SK-MEL-5 (cell line): ENCODE measurements at places on chromosomes 16 and 17. TPM values are rescaled to one million over a fixed set of nuclear protein-coding genes. Genes with fewer than 3 reads are reported as not detected.

SCNN1G gene
- total RNA-seq = not detected in 2 replicates

KRTAP3-2 gene
- total RNA-seq = not detected in 2 replicates

EXOC3L1 gene
- total RNA-seq = not detected in 2 replicates

KRT14 gene
- total RNA-seq = not detected in 2 replicates

PTX4 gene
- not detected in 2 replicates for total RNA-seq

KRT33A gene
- not detected in 2 replicates for total RNA-seq

C1QL1 gene
- total RNA-seq = 3.8 and 5.0 TPM in 2 replicates

CCDC200 gene
- not detected in 2 replicates for total RNA-seq

MYH8 gene
- not detected in 2 replicates for total RNA-seq

DNA sequence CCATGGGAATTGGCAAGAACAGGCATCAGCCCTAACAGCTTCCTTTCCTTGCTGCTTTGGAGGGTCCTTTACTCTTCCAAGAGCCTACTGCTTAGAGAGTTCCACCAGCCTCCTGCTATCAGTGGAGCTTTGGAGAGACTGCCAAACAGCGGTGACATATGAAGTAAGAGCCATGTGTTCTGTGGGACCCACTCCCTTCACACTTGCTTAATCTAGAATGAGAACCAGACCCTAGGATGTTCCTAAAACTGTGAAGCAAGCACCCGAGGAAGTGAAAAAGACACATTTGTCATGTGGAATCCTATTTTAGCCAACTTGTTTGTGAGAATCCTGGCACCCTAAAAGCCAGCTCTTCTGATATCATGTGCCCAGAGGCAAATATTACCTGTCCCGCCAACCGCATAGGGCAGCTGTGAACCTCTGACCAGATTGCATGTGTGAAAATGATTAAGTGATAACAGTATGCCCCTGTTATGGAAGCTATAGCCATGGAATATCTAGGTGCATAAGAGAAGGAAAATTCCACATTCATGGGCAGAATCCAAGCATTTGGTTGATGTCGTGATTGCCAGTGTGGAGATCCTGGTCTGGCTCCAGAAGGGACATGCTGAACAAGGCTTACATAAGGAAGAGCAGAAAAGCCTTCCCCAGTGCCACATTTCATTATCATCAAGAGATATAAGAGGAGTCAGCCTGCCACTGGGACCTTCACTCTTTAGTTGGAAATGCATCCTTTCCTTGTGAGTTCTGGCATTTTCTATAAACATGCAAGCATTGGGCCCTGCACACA, 18.7 kb downstream of the RCVRN start:
- DNase-seq = no peak

- DNase-seq = no peak
Measured at GRCh38 chr17:12993631-12994030, 24.2 kb downstream of the ELAC2 start.

DNA sequence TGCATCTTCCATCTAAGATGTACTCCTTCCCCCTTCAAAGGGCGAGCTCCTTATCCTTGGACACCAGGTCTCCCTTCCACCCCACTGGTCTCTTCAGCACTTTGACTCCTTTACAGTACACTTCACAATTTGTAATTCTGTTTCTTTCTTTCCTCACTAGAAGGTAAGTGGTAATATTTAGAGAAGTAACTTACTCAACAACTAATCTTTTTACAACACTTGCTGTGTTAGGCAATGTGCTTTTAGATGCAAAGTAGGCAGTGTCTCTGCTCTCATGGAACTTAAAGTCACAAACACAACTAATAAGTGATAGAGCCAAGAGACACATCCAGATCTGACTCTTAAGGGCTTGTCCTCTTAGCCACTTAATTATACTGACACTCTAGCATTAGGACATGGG, 6.4 kb downstream of the SIAH1 start:
- DNase-seq = no peak

- DNase-seq = no peak
Measured at GRCh38 chr17:81807839-81808238, 3.9 kb downstream of the GCGR start.

DNA sequence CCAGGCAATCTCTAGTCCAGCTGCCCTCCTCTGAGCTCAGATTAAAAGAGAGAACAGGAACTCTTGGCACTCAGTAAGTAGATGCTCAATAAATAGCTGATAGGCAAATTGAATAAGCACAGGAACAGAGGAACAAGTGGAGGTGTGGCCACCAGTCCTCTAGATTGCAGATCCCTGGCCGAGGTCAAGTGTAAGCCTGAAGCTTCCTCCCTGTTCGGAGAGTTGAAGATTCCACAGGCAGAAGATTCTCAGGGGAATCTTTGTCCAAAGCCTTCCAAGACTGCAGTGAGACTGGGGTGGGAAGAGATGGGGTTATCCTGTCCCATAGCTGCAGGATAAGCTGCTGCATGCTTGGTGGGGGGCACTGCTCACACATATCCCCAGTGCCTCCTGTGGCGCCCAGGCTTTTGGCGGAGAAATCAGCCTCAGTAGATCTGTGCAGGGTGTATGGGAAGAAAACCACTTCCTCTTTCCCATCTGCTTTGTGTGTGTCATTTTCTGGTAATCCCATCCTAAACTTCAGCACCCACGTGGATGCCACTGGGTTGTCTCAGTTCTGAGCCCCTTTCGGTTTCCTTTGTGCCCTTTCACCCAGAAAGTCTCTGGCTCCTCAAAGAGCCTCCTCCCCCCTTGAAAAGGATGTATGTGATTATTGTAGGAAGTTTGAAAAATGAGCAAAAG, 12.1 kb downstream of the CD300A start:
- no peak for DNase-seq

DNA sequence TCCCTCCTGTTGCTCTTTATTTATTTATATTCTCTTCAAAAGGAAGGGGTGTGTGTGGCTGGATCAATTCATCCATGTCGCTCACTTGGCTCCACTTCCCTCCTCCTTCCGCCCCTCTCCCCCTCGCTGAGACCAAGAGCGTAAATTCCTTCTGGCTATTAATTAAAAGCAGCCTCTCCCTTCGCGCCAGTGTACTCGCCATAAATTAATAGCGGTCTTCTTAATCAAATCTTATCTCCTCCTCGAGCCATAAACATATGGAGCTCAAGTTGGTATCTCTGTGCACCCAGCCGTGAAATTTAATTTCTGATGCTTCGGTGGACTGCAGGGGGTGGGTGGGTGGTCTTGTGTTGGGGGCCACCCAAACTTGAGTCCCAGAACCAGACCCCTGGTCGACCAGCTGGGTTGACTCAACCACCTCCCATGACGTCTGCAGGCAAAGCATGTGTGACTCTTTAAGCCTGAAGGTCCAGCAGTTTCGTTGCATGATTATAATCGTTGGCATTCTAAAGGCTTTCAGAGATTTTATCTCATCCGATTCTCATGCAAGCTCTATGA, 57.9 kb downstream of the SDK2 start:
- no peak for DNase-seq

- peak; percentile 66 for DNase-seq
Measured at GRCh38 chr17:81040791-81041337, 5.9 kb downstream of the BAIAP2 start.

GRCh38 chr17:35129154-35129972, 7.9 kb downstream of the FNDC8 start:
- no peak for DNase-seq

DNA sequence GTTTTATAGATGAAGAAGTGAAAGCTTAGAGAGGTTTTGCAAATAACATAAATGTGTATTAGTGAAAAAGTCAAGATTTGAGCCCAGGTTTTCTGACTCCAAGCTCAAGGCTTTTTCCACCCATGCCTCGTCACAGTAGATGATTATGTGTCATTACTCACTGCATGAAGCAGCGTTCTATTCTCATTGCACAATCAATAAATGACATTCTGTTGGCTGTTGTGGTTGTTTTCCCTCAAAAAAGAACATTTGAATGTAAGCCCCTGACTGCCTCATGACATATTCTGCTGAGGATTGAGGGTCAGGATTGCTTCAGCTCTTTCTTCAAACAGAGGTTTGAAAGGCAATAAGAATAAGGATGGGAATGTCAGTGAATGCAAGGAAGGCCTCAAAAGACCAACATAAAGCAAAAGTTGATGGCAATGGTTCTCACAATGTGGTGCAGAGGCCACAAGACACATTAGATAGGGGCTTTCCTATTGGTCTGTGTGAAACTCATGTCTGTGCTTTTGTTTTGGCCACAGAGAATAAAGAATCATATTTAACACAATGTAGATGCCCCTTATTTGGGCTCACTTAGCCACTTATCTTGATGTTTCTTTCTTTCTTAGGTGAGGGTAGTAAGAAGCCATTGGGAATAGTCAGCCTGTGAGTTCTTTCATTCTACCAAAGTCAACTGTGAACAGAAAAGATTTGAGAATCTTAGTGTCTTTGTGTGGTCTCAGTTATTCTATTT, 5.4 kb upstream of the MMD start:
- DNase-seq = peak; percentile 77

- no peak for DNase-seq
Measured at GRCh38 chr17:7850701-7851437, 4.0 kb upstream of the TMEM88 start.
